ENCODE measurements at places on chromosomes 3 and 15.

DNA sequence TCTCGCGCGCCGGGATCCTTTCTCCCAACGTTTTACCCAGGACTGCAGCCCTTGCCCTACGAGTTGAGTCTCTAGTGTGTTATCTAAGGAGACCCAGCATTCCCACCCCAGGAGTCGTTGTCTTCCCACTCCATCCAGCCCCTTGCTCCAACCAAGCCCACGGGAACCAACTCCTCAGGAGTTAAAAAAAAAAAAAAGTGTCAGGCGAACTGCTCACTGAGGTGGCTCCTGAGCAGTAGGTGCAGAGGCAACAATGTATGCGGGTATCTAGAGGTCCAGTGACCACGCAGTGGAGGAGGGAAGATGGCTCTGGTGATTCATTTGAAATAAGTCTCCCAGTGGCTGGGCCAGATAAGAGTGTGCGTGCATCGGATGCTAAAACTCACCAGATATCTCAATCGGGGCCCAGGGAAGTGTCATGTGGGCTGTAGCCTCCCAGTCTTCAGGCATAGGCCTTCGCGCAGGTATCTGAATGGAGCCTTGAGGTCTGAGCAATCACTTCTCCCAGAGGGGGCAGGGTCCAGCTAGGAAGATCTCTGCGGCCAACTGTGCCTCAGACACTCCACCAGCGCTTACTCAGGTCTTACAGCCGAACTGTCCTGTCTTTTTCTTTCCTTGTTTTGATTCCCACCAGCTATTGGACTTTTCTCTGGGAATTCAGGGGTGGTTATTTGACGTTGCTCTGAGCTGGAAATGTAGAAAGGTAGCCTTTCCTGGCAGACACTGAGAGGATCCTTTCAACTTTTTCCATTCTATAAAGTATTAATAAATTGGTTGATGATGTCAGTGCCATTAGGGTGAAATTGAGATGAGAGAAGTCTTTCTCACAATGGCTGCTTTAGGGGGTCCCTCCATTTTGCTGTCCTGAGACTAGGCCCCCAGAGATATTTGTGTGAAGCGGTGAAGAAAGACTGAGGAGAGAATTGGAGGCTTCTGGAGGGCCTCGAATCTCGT lies 21.0 kb downstream of the ZIC4 start:
- DNase-seq, result no peak

DNA sequence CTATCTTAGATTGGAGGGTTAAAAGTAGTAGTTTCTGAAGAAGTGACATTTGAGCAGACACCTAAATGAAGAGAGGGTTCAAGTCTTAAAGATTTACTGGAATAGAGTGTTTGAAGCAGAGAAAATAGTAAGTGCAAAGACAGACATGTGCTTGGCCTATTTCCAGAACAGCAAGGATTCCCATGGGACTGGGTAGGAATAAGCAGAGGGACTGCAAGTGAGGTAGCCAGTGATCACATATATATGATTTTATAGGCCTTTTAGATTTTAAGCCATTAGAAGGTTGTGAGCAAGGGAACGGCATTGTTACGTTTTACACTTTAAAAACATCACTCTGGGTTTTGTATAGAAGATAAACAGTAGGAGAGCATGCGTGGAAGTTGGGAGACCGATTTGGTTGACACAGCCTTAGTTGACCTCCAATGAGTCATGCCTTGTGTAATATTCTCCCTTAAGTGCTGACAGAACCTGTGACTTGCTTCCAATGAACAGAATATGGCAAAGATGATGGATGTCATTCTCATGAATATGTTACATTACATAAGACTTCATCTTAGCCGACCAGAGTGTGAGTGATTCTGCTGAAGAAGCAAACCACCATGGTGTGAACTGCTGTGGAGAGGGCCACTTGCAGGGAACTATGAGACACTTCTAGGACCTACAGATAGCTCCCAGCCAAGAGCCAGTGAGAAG lies 37.1 kb upstream of the SLC4A7 start:
- no peak for DNase-seq

DNA sequence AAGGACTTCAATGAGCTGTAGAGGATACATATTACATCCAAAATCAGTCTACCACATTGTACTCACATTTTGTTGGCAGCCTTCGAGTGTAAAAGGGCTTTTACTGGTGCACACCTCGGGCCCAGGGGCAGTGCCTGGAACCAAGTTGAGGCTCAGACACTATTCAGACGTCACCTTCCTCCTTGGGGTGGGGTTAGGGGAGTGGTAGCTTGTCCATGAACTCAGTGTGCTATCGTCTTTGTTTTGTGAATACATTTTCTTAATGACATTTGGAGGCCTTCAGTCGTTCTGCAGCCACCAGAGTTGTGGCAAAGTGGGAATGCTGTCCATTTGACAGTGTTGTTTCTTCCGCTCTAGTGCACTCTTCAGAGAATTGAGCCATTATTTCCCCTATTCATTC lies 114.2 kb downstream of the PGPEP1L start:
- no peak for DNase-seq

- DNase-seq, result no peak
Measured at GRCh38 chr3:144496141-144496835, 524.7 kb downstream of the DIPK2A start.

- DNase-seq, result no peak
Measured at GRCh38 chr3:116046350-116046749, 398.9 kb downstream of the LSAMP start.

GRCh38 chr3:39280571-39280970 lies 735 bp upstream of the CX3CR1 start:
- no peak for DNase-seq

GRCh38 chr15:47963265-47963664 lies 157.5 kb upstream of the SLC24A5 start:
- DNase-seq, result no peak

GRCh38 chr15:40121911-40122638 lies 13.4 kb upstream of the BMF start:
- no peak for DNase-seq

GRCh38 chr15:69789648-69790393 lies 307.9 kb downstream of the TLE3 start:
- DNase-seq, result no peak

GRCh38 chr3:36212251-36212650 lies 168.1 kb upstream of the STAC start:
- DNase-seq, result no peak

DNA sequence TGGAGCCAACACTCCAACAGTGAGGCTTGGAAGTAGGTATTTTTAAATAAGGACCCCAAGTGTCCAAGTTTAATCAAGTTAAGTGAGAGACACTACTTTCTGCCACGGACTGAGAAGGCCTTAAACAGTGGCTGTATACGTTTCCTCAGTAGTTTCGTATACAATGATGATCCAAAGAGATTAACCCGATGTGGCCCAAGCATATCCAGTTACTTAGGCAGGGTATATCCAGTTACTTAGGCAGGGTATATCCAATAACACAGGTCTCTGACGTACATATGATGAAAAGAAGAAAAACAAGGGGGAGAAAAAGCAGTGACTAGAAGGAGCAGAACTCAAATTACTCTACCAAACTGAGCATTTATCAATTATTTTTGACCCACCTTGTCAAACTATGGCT lies 591.4 kb downstream of the FOXP1 start:
- DNase-seq, result no peak

GRCh38 chr3:196634829-196635228 lies 4.7 kb upstream of the NRROS start:
- no peak for DNase-seq

- no peak for DNase-seq
Measured at GRCh38 chr15:38854506-38854905, 289.9 kb upstream of the RASGRP1 start.

DNA sequence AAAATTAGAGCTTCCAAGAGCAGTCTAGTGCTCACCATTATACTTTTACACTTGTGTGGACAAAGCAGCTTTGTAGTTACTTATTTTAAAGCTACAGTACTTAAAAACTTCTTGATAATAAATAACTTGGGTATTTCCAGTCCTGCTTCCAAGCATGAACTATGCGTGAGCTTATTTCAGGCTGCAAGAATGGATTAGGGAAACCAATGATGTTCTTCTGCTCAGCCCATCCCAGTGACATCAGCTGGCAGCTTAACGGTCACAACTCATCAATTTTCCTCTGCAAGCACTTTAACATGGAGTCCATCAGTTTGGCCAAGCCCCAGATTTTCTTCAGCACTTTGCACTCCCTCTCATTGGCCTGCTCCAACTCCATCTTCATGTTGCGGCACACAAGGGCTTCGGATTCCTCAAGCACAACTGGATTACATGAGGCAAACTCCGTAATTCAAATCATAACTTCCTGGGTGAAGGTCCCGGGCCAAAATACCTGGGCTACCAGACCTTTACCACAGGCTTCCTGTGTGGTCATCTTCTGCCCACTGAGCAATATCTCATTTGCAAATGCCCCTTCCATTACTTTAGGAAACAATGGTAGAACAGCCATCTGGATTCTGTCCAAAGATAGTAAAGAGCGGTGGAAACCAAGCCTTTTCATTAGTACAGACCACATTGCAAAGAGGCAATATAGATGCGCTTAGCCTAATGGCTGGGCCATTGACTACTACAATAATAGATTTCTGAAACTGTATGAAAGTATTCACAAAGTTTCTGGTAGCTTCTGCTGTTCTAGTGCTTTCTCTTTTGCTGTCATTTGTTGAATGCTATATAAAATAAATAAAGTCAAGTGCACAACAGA lies 87.5 kb upstream of the DAZL start:
- no peak for DNase-seq

- no peak for DNase-seq
Measured at GRCh38 chr3:76383781-76384180, 598.4 kb upstream of the ZNF717 start.

DNA sequence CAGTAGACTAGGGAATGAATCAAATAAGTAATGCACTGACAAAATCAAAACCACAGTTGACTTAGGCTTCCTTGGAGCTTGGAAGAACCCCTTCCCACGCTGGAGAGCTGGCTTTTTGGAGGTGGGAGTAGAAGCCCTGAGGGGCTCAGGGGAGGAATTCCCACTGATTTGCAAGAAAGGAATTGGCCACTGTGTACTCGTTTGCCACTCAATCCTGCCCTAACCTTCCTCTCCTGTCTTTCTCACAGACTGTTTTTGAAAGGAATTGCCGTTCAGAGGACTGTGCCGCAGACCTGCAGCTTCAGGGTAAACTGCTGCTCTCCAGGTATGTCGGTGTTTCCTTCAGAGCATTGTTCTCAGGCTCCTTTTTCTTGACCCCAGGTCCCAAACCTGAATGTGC lies 208.2 kb upstream of the CTDSPL start:
- DNase-seq, result no peak

- no peak for DNase-seq
Measured at GRCh38 chr15:48388910-48389309, 57.7 kb downstream of the DUT start.

DNA sequence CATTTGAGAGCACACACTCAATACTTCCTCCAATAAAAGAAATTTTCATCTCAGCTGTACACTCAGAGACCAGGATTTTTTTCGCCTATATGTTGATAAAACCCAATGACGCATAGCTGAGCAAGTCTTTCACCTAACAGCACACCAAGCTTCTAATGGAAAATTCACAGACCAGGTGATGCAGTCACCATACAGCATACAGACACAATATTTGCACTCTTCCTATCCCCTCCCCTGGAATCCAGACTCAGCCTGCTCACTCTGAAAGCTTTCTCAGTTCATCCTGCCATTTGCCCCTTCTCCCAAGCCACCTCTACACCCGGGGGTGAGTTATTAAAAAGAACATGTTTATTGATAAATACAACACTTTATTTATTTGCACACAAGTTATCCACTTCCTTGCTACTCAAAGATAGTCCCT lies 1.7 kb downstream of the TBC1D5 start:
- DNase-seq, result no peak

- DNase-seq, result no peak
Measured at GRCh38 chr3:98744283-98744682, 18.9 kb upstream of the ST3GAL6 start.

DNA sequence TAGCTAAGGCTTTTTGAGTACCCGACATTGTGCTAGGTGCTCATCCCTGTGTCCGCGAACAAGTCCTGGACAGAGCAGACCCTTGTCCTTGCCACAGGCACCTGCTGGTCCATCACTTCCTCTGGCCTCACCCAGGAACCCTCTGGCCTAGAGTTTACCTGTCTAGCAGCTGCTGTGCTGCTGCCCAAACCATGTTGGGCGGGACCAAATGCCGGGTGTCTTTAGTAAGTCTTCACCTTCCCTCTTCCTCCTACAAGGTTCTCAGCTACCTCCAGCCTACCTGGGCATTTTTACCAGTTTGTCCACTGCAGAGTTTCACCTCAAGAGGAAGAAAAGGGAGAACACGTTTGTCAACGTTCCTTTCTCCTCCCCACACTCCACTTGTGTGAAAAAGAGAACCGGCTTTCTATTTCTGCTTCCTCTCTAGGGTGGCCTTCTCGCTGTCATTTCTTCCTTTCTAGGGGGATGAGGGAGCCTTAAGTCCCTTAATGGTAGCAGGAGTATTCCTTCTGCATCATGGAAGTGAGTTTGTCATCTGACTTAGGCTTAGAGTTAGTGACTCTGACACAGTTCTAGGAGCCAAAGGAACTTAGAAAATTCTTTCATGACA lies 80.4 kb upstream of the GCNT3 start:
- DNase-seq, result no peak

GRCh38 chr3:112675349-112675748 lies 34.4 kb upstream of the CCDC80 start:
- no peak for DNase-seq

DNA sequence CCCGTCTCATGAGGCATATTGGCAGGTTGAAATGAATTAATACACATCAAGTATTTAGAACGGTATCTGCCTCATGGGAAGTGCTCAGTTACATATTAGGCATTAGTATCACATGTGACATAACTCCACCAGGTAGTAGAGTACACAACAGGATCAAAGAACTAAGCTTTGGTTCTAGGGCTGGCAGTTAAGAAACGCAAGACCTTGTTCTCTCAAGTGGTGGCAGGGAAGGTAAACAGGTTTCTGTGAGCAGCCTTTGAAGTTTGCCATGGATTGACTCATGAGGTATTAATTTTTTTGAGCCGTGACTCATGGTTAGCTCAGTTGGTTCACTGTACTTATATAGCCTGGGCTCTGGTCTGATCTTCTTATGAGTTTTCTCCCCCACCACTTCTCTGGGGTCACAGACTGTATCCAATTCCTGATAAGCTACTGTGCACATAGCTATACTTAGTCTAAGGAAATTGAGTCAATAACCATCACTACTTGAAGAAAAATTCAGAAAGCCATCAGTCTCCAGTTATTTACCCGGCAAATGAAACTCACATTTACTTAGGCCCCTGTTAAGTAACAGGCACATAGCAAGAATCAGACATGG lies 155.6 kb upstream of the STT3B start:
- DNase-seq, result no peak

DNA sequence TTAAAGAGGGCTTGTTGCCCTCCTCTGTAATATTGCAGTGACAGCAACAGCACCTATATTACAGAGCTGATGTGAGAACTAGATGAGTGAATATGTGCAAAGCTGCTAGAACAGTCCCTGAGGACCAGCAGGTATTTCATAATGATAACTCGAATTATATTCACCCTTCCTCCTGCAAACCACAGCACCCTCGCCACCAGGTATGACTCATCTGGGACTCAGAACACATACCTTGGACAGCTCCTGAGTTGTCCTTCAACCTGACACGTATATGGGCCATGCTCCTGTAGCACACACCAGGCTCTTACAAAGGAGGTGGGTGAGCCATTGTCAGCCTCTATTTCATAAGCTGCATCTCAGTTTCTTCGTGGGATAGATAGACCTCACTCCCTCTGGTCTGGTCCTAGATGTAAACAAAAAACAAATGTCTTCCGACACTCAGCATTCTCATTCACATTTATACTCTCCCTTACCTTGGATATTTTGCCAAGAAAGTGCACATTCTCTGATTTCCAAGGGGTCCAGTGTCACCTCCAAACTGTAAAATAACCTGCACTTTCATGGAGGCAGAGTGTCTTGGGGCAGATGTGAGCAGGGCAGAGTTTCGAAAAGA lies 124.5 kb downstream of the TLE3 start:
- no peak for DNase-seq
